ENCODE measurements at places on chromosomes 2 and 18.

GRCh38 chr2:141522702-141523101 is 608.1 kb downstream of the LRP1B start:
- DNase-seq = no peak

DNA sequence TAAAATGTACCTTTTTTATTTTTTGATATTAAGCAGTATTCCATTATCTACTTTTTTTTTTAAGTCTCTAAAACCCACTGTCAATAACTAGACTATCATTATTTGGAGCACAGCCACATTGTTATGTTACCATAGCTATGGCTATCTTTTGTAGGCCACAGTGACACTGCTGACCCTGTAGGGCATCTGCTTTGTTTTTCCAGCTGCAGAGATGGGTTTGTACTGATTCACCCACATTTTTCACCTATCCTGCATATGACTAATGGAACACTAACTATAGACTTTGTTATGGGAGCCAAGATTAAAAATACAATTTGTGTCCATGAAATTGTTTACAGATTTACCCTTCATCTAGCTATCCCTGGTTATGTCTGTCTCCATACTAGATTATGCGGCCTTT is 21.6 kb upstream of the OTX1 start:
- no peak for DNase-seq

DNA sequence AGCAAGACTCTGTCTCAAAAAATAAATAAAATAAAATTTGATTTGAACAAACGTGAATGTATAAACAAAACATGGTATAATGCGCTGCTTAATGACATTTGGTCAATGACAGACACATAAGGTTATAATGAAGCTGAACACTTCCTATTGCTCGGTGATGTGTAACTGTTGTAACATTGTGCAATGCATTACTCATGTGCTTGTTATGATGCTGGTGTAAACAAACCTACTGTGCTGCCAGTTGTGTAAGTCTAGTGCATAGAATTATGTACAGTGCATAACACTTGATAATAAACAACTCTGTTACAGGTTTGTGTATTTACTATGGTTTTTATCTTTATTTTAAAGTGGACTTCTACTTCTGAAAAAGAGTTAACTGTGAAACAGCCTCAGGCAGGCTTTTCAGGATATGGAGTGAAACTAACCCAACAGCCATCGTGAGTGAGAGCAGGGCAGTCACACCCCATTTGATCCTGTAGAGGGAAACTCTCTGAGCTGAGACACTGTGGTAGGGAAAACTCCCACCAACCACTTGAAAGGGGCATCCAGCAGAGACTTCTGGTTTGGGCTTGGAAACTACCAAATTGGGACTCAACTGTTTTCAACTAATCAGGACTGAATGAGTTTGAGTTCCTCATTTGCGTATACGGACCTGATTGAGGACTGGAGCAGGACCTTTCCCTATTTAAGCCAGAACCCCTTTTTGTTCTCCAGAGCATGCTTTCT is 8.7 kb upstream of the RPRD1A start:
- DNase-seq = no peak

DNA sequence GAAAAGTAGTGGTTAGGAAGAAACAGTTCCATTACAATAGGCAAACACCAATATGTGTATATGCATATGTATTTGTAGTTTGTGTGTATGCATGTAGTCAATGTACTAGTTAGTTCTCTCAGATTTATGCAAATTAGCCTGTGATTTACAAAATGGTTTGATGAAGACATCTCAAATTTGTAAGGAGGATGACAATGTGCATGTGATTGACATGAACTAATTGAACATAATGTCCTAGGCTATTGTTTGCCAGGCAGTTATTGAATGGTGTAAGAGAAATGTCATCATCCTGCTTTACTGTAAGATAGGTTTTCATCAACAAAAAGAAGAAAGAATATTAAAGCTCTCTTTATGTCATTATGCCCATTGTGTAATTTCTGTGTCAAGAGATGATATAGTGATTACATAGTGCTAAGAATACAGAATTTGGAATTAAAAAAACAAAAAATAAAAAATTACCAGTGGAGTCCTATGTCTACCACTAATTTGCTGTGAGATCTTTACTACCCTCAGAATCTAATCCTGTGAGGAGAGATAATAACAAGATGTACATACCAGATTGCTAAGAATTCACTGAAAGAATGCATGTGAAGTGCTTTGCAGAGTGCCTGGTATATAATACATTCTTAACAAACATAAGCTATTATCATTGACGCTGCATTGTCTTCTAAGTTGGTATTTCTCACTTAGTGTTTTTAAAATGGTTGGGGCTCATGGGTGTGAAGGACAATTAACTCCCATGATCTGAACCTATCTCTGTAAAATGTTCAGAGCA is 258.0 kb downstream of the CPS1 start:
- no peak for DNase-seq

DNA sequence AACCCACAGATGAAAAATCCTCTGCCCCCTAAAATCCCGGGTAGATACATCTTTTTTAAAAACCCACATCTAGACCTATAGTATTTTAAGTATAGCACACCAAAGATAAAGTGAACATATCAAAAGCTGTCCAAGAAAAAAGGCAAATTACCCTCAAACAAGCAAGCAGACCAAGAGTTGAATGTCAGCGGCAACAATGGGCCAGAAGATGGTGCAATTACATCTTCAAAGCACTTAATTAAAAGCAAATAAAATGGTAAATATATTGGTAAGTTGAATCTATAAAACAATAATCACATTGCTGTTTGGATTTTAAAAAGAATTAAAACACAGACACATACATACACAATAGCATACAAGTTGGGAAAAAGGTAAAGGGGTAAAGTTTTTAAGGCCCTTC is 98.5 kb downstream of the MYOM1 start:
- DNase-seq = no peak

DNA sequence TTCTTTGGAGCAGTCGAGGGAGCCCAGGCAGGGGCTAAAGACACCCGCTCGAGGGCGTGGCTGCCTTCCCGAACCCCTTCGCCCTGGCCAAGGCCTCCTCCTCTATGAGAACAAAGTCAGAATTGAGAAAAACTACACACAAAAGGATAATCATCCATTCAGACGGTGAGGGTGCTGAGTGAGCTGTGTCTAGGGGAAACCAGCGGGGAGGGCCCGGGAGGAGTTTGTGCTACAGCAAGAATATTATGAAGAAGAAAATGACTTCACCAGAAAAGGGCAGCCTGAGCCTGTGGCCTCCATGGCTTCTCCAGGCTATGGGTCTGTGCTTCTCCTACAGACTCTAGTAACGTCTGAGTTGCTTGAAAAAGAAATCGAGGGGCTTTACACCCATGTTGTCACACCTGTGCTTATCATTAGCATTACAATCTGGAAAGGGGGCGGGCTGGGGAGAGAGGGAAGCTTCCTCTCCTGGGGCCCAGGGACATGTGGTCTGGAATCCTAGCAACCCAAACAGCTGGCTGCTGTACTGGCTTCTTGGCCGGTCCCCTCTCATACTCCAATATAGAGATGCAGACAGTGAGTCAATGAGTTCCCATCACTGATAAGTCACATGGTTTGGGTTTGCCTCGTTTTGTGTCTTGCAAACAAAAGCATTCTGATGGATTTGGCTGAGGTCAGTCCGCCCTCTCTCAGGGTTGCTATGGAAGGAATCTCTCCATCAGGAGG is 52.0 kb upstream of the ARL4C start:
- DNase-seq = no peak

Measured in DND-41 (cell line).